ENCODE measurements at places on chromosomes 6 and 20.

DNA sequence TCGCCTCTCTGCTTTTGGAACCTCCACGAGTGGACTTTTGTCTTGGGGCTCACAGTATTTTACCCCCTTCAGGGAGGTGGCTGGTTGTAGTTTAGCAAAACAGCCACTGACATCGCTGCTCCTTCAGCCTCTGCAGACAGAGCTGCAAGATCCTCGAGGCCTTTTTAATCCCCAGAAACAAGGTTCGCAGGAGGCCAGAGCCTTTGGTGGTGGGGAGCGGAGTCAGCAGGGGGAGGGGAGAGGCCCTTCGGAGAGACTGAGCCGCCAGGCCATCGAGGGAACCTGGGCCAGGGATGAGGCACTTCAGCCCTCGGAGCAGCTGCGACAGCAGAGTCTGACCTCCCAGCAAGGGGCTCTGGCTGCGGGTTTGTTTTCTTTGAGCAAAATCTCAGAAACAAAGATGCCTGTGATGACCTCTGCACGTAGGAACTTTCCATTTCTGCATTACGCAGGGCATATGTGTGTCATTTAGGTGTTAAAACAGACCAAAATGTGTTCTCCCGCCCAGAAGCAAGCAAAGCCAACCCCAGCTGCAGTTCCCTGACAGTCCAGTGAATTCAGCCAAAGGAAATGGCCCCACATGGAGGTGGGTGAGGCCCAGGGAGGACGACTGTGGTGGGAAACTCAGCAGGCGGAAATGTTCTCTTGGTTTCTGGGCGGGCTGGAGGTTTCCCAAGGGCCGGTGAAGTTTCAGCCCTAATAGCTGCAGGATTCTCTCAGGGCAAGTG is 171.2 kb upstream of the SULF2 start:
- no peak for DNase-seq

- no peak for DNase-seq
These were observed 98.1 kb downstream of the SYNDIG1 start for GRCh38 chr20:24567508-24567907.

DNA sequence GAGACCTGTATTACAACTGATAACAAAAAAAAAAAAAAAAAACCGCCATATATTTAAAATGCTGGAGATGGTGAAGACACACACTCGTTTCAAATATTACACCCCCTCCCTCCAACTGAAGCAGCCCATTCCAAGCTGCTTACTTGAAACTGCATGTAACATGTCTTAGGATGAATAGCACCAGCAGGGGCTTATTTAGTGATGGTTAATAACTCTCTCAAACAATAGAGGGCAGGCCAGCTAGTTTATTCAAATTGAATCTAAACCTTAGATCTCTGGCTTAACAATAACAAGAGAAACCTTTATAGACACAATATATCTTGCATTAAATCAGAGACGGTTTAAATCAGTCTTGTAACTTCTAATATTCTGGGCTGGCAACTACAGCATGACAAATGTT is 9.3 kb upstream of the JPH2 start:
- no peak for DNase-seq

DNA sequence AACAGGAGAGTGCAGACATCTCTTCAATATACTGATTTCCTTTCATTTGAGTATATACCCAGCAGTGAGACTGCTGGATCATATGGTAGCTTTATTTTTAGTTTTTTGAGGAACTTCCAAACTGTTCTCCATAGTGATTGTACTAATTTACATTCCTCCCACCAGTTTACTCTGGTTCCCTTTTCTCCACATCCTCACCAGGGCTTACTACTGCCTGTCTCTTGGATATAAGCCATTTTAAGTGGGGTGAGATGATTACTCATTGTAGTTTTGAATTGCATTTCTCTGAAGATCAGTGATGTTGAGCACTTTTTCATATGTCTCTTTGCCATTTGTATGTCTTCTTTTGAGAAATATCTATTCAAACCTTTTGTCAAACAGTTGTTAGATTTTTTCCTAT is 64.9 kb upstream of the HMGCLL1 start:
- DNase-seq = no peak

DNA sequence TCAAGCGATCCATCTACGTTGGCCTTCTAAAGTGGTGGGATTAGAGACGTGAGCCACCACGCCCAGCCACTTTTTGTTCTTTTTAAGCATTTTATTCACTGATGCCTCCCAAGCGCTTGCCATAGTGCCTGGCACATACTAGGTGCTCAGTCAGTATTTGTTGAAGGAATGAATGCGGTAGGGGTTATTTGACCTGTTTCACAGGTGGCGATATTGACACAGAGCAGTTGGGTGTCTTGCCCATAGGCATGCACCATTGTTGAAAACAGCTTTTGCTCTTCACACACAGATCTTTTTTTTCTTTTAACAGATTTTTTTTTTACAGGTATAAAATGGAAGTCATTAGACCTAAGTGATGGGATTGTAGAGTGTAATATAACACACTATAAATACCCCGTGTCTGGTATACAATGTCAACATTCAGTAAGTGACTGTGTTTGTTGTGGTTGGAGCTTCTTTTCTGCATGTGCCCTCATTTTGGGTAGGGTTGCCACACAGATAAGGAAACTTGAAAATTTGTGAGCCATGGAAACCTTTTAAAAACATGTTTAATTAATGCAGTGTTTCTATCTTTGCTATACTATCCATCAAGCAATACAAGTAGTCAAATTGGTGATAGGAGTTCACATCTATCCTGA is 24.8 kb downstream of the RREB1 start:
- DNase-seq = no peak

DNA sequence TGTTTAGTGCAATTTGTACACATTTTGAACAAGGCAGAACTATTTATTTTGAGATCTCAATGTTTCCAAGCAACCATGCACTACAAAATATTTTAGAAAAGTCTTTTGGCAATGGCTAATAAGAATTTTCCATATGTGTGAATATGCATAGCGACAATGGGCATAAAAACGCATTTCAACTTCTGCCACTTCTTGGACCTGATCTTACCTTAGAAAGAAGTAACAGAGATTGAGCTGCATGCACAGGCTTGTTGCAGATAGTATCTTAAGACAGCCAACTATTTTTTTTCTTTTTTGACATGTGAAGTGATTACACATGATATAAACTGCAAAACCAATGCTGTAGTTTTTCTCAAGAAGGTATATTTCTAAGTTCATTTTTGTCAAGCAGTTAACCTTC is 210.4 kb upstream of the PHACTR1 start:
- DNase-seq = no peak

DNA sequence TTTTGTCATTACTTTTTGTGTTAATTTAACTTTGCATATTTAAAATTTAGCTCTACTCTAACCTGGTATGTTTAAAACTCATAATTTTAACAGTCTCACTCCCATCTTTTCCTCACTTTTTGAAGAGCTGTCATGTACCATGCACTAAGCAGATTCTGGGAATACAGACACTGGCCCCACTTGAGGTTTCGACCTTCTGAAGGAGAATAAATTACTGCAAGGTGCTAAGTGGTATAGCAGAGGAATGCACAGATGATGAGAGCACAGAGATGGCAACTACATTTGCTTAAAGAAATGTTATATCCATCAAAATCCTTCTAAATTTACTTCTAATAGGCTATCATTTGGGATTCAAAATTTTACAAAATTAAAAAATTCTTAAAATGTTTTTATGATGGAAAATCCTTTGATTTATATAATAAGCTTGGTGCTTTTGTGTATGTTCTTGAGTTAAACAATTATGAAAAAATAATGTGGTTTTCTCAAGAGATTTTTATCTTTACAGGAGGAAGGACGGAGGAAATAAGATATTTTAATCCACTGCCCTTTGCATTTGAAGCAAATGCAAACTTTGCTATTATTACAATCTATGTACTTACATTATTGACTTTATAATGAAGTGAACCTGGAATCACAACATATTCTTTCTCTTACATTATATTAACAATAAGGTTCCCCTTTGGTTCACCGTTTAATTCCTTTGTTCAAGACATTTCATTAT is 79.3 kb downstream of the AHI1 start:
- DNase-seq = no peak

- no peak for DNase-seq
These were observed 31.0 kb upstream of the KCNB1 start for GRCh38 chr20:49513517-49513916.

DNA sequence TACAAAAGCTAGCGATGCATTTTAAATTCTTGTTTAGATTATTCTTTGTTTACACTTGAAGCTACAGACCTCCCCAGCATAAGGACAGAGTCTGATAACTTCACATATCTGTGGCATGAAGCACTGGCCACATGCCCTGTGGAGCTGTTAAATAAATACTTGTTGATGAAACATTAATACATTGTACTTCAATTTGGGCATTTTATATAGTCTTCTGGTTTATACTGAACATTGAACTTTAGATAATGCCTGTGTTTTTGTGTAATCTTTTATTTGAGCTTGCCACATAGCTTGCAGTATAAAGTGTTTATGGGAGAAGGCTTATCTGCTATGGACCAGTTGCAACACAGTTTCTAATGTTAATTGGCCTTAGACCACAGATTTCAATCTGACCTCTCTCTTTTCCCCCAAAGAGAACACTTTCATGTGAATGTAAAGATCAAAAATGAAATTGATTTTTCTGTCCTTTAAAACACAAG is 48.2 kb downstream of the FRK start:
- no peak for DNase-seq

GRCh38 chr6:11608600-11609323 is 71.2 kb downstream of the TMEM170B start:
- no peak for DNase-seq

- DNase-seq = no peak
These were observed 48.5 kb upstream of the ELOVL5 start for GRCh38 chr6:53397283-53397682.

DNA sequence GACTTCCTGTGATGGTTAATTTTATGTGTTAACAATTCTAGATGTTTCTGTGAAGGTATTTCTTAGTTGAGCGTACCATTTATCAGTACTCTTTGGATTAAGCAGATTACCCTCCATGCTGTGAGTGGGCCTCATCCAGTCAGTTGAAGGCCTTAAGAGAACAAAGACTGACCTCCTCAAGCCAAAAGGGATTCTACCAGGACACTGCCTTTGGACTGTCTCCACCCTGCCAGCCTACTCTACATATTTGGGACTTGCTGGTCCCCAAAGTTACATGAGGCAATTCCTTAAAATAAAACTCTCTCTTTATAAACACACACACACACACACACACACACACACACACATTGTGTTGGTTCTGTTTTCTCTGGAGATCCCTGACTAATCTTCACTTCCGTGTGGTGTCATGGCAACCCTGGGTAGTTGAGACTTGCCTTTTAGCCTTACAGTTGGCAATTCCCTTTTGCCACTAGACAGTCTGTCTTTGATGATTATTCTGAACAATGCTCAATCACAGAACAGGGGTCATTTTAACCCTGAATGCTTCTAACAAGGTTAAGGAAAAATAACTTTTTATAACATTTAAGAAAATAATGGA is 32.2 kb downstream of the MRAP2 start:
- DNase-seq = peak; percentile 25

GRCh38 chr6:13272131-13273046 is 55.9 kb downstream of the TBC1D7 start:
- no peak for DNase-seq

- DNase-seq = peak; percentile 96
These were observed at the start of gene TFB1M for GRCh38 chr6:155314092-155314772. Gene TFB1M, minus strand, starts transcription at chr6:155314484. Its CDS starts 56 bp downstream, at chr6:155314428.

DNA sequence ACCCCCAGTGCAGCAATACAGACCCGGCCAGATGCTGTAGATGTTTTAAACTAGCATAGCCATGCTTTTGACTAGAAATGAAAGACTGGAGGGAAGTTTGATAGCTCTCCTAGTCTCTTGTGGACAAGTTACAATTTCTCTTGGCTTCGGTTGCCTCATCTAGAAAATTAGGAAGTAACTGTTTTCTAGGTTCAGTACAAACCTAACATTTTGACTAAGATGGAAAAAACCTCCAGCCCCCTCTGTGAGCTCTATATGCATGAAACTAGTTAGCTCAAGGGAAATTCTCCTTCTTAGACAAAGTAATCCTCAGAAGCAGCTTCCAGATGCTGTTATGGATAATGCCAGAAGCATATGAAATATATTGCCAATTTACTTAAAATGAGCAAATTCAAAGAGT is 86.6 kb downstream of the RNF144B start:
- no peak for DNase-seq

- no peak for DNase-seq
These were observed 193.2 kb upstream of the SALL4 start for GRCh38 chr20:51995551-51995951.

DNA sequence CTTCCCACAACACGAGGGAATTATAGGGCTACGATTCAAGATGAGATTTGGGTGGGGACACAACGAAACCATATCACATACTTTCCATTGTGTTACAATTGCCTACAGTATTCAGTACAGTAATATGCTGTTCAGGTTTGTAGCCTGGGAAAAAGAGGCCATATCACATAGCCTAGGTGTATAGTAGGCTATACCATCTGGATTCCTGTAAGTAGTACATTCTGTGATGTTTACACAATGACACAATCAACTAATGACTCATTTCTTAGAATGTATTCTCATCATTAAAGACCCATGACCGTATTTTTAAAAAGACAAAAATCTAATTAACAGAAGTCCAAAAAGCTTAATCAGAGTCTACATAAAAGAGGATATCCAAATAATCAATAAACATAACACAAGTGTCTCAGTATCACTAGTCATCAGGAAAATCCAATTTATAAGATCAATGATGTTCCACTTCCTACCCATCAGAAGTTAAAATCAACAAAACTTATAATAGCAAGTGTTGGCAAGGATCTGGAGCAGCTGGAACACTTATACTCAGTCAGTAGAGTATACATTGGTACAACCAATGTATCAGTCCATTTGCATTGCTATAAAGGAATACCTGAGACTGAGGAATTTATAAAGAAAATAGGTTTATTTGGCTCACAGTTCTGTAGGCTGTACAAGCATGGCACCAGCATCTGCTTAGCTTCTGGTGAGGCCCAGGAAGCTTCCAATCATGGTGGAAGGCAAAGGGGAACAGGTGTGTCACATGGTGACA is 215.9 kb downstream of the CLVS2 start:
- no peak for DNase-seq

- DNase-seq = no peak
These were observed 11.9 kb downstream of the MDFI start for GRCh38 chr6:41650120-41650519.

- DNase-seq = no peak
These were observed 37.8 kb downstream of the ZHX3 start for GRCh38 chr20:41279546-41280225.

DNA sequence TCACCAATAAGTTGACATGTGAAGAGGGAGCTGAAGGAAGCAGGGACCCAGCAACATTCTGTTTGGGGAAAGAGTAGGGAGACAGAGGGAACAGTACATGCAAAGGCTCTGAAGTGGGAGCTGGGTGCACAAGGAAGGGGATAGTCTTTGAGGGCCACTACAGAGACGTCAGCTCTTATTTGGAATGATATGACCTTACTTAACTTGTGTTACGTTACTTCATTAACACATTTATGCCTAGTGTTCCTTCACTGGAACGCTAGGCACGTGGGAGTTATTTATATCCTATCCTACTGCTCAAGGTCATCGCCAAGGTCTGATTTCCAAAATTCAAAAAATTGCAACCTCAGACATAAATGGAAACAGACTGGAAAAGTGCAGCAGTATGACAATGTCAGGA is 20.2 kb downstream of the NAPB start:
- DNase-seq = no peak

GRCh38 chr20:46093531-46093930 is 3.8 kb upstream of the NCOA5 start:
- no peak for DNase-seq

Measured in DMS 273 treated with DMSO at 0.1 percent for 48 hours (cell line).